ENCODE measurements at places on chromosomes 16 and 17. TPM values are rescaled to one million over a fixed set of nuclear protein-coding genes. Genes with fewer than 3 reads are reported as not detected.

LGALS9 gene
- total RNA-seq, result 62.0 TPM

FUS gene
- 56.5 TPM for total RNA-seq

TEFM gene
- total RNA-seq, result 14.9 TPM

AOC2 gene
- 1.3 TPM for total RNA-seq

EPOP gene
- 1.2 TPM for total RNA-seq

RASD1 gene
- total RNA-seq, result 24.6 TPM

COG8 gene
- total RNA-seq, result 40.0 TPM

Data from gastroesophageal sphincter (tissue), 4 donors.